ENCODE measurements at places on chromosomes 4 and X.

- DNase-seq, result no peak
Measured at GRCh38 chr4:99536271-99536670, 25.4 kb downstream of the C4orf17 start.

- no peak for DNase-seq
Measured at GRCh38 chrX:44054863-44055601, 81.8 kb upstream of the NDP start.

DNA sequence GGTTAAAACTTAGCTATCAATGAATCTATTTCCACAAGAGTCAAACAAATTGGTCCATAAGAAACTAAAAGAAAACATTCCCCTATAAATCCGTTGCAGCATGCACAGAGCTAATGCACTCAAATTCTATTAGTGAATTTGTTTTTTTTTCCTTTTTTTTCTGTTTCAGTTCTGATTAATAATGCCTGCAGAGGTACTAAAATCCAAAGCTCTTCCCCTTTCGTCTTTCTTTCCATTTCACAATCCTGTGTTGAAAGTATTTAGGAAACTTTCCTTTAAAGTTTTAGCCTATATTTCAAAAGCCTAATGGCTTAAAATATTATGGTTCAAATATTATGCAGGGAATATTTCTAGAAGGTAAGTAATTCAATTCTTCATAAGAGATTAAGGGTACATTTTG lies 45.9 kb upstream of the VEGFD start:
- DNase-seq, result no peak

- DNase-seq, result no peak
Measured at GRCh38 chr4:142435599-142436235, 410.4 kb downstream of the INPP4B start.

GRCh38 chr4:73744203-73744602 lies 3.8 kb downstream of the CXCL8 start:
- DNase-seq, result no peak

DNA sequence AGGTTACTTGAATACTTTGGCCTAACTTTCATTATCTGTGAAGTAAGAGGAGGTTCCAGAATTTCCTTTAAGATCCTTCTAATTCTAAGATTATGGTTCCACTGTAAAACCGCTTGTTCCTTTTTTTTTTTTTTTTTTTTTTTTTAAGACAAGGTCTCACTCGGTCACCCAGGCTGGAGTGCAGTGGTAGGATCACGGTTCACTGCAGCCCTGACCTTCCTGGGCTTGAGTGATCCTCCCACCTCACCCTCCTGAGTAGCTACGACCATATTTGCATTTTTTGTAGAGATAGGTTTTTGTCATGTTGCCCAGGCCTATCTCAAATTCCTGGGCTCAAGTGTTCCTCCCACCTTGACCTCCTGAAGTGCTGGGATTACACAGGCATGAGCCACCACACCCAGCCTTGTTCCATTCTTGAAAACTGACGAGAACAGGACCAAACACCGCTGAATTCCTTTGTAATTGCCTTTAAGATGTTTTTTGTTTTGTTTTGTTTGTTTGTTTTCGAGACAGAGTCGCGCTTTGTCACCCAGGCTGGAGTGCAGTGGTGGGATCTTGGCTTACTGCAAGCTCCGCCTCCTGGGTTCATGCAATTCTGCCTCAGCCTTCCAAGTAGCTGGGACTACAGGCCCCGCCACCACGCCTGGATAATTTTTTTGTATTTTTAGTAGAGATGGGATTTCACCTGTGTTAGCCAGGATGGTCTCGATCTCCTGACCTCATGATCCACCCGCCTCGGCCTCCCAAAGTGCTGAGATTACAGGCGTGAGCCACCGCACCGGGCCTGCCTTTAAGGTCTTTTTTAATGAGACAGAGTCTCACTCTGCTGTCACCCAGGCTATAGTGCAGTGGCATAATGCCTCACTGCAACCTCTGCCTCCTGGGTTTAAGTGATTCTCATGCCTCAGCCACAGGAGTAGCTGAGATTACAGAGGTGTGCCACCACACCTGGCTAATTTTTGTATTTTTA lies 6.8 kb downstream of the PDS5A start:
- DNase-seq, result no peak

- DNase-seq, result no peak
Measured at GRCh38 chr4:1569461-1570151, 114.5 kb downstream of the FAM53A start.

DNA sequence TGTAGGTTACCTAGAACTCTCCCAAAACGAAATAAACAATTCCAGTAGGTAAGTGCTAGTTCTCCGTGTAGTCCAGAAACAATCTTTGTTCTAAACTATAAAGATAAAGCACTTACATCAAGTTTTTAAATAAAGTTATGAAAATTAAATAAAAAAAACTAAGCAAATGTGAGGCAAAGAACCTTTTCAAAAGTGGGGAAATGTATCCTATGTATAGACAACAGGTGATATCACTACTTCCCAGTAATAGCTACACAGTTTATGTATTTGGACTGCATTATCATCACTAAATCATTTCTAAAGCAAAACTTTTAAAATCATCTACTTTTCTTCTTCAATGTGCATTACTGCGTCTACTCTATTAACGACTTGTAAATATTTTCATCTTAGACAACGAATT lies 2.0 kb downstream of the YTHDC1 start:
- DNase-seq, result no peak

DNA sequence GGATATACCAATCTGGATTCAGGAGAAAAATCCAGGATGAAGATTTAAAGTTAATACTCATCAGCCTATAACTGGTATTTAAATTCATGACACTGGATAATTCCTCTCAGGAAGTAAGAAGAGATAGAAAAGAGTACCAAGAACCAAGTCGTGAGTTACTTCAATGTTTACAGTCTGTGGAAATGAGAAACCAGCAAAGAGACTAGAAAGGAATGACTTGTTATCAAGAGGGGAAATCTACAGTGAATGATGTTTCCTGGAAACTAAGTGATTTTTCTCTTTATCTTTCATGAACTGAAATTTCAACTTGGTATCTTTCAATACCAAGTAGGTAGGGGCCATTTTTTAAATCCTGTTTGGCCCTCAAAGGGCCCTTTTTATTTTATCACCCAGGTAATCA lies 217.9 kb upstream of the AFF2 start:
- no peak for DNase-seq

DNA sequence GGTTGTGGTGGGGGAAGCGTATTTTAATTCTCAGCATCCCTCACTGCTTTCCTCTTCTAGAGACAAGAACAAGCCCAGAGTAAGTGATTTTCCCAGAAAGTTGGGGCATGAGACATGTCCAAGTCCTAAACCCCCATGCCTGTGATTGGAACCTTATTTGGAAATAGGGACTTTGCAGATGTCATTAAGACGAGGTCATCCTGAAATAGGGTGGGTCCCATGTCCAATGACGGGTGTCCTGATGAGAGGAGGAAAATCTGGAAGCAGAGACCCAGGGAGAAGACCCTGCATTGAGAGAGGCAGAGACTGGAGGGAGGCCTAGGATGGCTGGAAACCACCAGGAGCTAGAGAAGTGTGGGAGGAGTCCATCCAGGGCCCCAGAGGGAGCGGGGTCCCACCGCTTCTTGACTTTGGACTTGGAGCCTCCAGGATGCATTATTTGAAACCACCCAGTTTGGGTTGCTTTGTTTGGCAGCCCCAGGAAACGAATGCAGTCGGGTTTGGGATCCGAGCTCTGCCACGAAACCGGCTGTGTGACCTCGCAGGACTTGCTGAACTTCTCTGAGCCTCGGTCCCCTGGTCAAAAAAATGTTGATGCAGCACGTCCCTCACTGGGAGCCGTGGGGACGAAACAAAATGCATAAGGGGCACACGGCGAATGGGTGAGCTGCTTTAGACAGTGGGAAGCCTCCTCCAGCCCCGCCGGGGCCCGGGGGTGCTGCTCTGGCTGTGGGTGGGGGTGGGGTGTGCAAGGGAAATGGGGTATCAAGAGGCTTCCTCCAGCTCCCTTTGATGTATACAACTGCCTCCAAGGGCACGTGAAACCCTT lies 113.9 kb downstream of the CPZ start:
- DNase-seq, result no peak

DNA sequence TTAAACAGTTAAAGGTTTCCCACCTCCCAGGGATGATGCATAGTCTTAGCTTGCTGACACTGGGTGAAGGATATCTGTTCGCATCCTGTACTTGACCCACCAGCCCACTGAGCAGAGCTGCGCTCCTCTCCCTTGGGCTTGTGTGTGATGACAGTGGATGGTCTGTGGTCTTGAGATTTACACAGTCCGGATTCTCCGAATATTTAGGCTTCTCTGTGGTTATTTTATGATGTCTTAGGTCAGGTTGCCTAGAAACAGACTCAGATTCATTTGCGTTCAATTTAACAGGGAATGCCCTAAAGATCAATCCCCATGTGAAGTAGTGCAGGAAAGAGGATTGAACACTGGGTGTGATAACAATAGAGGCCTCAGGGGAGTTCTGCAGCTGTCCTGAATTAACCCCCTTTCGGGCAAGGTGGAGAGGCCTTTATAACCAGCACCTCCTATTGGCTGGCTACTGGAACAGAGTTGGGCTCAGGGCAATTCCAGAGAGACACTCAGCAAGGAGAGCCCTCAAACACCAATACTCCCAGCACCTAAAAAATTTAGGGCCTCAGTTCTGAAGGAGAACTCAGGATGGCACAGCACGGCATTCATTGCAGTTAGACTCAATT lies 653.2 kb upstream of the GALNT7 start:
- no peak for DNase-seq

- no peak for DNase-seq
Measured at GRCh38 chr4:182885022-182885737, 32.0 kb downstream of the DCTD start.

DNA sequence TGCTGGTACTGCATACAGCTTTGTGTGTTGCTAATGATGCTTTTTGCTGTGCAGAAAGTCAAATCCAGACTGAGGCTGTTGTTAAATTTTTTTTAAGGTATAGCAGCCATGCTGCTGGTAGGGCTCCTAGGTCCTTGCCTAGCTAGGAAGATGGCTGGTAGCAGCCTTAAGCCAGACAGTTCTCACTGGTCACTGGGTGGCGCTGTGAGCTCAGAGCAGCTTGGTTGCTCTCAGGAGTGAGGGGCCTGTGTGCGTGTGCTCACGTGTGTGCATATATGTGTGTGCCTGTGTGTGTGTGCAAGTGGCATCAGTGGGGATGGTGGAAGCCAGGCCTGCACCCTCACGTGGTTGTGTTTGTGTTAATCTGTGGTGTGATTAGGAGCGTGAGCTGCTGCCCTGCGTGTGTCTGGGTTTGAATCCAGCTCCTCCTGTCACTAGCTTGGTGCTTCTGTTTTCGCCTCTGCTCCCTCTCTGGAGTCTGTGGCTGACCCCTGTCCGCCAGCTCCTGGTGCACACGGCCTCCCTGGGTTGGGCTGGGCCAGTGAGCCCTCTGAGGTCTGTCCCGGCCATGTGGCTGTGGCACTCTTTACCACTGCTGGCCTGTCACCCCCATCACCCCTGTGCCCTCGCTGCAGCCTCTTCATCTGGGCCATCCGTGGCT lies 46.1 kb downstream of the SORCS2 start:
- DNase-seq, result no peak

DNA sequence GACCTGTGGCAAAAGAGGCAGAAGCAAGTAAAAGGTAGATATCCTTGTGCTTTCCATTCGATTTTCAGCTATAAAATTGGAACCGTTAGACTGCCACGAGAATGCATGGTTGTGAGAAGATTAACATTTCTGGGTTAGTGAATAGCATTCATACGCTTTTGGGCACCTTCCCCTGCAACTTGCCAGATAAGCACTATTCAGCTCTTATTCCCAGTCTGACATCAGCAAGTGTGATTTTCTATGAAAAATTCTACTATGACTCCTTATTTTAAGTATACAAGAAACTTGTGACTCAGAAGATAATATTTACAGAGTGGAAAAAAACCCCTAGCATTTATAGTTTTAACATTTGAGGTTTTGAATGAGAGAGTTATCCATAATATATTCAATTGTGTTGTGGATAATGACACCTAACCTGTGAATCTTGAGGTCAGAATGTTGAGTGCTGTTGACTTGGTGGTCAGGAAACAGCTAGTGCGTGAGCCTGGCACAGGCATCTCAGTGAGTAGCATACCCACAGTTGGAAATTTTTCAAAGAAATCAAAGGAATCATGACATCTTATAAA lies 3.9 kb downstream of the FGB start:
- no peak for DNase-seq

Data from activated T-helper 2 cell treated with anti-CD3 and anti-CD28 coated beads, Interferon-gamma antibody, Interleukin-2, Interleukin-4, amounts not matched to agents 10 μg/mL and 5 μg/mL and 100 μg/mL, durations not matched to agents 14 hours and 24 hours and 36 hours (primary cell).